ENCODE measurements at places on chromosomes 12 and 14.

DNA sequence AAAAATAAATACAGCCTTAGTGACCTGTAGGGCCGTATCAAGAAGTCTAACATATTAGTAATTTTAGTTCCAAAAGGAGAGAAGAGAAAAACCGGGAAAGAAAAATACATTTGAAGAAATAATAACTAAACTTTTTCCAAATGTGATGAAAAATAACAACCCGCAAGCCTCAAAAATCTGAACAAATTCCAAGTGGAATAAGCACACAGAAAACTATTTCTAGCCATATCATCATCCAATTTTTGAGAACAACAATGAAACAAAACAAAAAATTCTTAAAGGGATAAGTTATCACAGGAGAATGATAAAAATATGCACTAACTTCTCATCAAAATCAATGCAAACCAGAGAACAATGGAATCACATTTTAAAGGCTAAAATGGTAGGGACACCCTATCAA lies 198.1 kb upstream of the PLXNC1 start:
- no peak for DNase-seq

- DNase-seq: no peak
Observed at GRCh38 chr14:33539918-33540357, 410.9 kb downstream of the EGLN3 start.

GRCh38 chr12:98156697-98157096 lies 358.7 kb upstream of the TMPO start:
- peak; percentile 5 for DNase-seq

GRCh38 chr12:29320295-29321085 lies 60.5 kb downstream of the ERGIC2 start:
- no peak for DNase-seq

- no peak for DNase-seq
Observed at GRCh38 chr14:23653051-23653450, 16.9 kb downstream of the DHRS2 start.

DNA sequence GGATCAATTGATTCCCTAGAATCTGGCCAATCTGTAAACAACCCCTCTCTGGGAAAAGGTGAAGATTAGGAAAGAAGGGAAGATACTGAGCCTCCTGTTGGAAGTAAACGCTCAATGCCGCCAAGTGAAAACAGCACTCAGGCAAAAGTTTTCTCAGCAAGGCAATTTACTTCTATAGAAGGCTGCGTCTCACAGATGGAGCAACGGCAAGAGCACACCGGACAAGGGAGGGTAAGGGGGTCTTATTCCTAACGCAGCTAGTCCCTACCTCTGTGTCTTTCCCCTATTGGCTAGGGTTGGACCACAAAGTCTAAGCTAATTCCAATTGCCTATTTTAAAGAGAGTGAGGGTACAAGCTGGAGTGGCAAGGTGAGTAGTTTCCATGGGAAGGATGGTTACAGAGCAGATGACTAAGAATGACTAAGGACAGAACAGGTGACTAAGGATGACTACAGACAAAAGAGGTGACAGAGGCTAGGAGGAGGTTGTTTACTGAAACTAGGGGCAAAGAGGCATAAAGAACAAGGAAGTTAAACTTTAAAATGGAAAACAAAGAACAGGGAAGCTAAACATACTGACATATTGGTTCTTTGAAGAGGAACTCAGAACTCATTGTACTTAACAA lies 5.6 kb upstream of the TTC9 start:
- no peak for DNase-seq

GRCh38 chr14:100844082-100844408 lies 18.1 kb downstream of the MEG3 start:
- no peak for DNase-seq

DNA sequence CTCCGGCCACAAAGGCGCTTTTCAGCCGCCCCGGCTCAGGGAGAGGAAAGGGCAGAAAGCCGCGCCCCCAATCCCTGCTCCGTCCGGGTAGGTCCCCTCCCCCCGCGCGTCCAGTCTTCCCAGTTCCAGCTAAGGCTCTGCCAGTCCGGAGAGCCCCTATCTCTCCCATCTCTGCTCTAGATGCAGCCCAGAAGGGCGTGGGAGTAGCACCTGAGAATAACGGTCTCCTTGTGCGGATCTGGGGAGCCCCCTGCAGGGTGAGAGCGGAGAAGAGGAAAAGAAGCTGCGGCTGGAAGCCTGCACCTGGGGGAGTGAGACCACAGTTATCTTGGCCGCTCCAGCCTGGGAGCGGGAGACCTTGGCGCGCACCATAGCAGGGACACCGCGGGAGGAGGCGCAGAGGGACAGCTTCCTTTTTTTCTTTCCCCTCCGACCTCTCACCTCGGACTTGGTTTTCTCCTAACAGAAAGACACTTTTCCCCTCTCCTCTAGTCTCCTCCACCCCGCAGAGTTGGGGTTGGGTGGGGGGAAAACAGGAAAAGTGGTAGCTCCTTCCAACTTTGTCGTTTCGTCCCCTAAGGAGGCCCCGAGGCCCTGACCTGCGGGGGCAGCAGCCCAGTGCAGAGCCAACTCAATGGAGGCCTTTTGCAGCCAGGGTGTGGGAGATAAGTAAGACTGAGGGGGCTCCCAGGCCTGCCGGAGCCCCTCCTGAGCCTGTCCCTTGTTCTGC lies 2.4 kb downstream of the DHH start:
- no peak for DNase-seq

- no peak for DNase-seq
Observed at GRCh38 chr12:80219345-80219744, 120.0 kb downstream of the OTOGL start.

DNA sequence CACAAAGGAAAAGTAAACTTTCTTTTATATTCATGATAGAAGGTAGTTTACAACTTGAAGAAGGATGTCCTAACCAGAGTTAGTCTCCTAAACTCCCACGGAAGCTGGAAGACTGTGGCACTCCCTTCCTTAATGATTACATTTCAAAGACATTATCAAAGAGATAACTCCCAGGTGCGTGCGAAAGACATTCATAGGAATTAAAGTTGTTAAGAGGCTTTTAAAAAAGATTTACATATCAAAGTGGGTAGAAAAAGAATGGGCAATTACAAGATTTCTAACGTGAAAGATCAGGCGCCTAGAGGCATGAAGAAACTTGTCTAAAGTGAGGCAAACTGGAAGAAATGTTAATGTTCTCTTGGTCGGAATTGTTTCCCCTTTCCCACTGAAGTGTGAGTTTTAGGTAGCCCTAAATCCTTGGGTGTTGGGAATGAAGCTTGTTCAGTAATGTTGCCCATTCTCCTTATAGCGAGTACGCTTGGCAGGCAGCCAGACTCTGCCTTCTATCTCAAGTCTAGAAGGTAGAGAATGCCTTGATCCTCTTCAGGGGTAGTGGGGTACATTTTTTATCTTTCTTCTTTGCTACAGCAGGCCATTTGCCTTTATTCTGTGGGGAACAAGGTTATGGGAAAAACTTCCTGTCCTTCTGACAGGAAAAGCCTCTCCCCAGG lies 642.0 kb downstream of the SLC6A15 start:
- DNase-seq: peak; percentile 12

DNA sequence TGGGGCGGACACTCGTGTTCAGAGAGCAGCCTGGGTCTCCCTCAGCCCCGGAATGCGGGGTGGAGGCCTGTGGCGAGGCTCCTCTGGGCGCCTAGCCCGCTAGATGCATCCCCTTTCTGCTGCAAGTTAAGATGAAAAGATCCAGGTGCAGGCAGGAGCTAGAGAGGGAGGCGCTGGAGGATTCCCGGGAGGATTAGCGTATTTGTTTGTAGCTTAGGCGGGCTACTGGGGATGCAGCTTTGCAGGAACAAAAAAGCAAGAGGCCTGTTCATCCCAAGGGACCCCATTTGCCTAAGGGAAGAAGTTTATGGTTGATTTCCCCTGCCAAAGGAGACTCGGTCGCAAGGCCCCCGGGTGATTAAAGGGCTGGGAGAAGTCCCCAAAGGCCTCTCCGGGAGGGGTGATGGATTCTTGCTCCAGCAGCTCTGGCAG lies 824 bp downstream of the CCDC177 start:
- peak; percentile 79 for DNase-seq

- no peak for DNase-seq
Observed at GRCh38 chr12:79023784-79024183, 159.2 kb downstream of the SYT1 start.

DNA sequence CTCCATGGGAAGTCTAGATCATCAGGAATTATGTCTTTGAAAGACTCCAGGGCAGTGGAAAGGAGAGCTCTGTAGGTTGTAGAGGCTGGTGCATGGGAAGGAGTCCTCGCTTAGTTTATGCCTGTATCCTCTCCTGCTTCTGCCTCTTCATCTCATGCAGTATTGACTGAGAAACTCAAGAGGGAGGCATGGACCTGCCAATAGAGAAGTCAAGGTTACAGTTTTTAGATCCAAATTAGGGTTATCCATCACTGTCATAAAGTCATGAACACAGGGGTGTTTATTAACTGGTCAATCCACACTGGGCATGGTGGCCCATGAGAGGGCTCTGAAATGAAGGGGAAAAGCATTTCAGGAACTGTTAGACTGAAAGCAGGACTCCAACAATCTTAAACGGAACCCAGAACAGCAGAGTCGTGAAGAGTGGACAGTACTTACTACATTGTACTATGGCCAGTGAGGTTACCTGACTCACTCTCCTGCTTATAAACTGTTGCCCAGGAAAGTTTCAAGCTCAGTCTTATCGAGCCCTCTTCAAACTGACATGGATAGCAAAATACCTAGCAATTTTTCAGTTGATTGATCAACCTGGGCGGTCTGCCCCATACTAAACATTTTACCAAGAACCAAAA lies 30.1 kb upstream of the DHRS7 start:
- peak; percentile 26 for DNase-seq

DNA sequence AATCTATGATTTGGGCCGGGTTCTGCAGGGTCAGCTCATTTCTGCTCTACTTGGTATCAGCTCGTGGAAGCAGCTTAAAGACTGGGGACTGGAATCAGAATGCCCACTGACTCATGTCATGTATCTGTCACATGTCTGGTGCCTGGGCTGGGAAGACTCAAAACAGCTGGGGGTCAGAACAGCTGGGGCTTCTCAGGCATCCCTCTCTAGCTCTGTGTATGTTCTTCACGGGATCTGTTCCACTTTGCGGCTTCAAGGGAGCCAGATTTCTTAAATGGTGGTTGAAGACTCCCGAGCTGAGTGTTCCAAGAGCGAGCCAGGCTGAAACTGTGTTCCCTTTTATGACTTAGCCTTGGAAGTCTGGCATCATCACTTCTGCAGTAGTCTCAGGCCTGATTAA lies 11.9 kb downstream of the AEBP2 start:
- no peak for DNase-seq

DNA sequence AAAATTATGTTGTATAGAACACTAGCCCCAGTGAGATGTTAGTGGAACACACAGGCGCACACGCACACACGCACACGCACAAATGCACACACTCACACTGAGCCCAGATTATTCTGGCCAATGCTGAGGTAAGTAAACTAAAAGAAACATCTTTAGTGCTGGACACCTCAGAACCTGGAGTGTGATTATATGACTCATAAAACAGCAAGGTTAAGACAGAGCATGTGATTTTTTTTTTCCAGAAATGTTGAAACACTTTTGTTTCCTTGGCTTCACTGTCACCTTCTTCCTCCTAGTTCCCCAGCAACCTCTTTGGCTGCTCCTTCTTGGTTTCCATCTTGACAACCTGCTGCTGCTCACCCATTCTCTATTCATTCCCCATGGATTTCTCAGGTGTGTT lies 141.0 kb upstream of the ALG10B start:
- DNase-seq: no peak

GRCh38 chr14:61765225-61765943 lies 3.2 kb downstream of the SNAPC1 start:
- no peak for DNase-seq

DNA sequence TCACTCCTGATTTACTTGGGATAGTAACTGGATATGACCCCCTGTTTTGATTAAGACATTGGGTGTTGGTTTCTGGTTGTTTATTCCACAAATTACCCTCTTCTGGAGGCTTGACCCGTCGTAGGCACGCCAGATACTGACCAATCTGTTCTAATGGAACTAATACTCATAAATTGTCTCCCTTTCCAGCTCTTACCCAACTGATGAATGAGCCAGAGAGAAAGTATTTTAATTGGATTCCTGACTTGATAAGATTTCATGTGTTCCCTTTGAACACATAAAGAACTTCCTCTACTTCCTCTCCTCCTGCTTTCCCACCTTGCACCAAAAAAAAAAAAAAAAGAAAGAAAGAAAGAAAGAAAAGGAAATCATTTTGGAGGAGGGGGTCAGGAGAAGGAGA lies 340.9 kb downstream of the PCNX1 start:
- DNase-seq: no peak

- no peak for DNase-seq
Observed at GRCh38 chr12:63905544-63905943, 61.0 kb downstream of the SRGAP1 start.

DNA sequence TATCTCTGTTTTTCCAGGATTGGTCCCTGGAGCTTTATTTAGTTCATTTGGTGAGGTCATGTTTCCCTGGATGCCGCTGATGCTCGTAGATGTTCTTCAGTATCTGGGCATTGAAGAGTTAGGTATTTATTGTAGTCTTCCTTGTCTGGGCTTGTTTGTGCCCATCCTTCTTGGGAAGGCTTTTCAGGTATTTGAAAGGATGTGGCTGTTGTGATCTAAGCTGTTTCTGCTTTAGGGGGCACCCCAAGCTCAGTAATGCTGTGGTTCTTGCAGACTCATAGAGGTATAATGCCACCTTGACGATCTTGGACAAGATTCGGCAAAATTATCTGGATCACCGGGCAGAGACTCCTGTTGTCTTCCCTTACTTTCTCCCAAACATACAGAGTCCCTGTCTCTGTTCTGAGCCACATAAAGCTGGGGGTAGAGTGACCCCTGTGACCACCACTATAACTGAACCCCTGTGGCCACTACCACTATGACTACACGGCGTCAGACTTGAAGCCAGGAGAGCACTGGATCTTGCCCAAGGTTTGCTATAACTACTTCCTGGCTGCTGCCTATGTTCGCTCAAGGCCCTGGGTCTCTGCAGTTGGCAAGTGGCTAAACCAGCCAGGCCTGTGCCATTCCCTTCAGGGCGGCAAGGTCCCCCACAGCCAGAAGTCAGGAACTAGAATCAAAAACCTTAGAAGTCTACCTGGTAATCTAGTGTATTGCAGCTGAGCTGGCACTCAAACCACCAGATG lies 40.9 kb downstream of the FGD4 start:
- DNase-seq: no peak

DNA sequence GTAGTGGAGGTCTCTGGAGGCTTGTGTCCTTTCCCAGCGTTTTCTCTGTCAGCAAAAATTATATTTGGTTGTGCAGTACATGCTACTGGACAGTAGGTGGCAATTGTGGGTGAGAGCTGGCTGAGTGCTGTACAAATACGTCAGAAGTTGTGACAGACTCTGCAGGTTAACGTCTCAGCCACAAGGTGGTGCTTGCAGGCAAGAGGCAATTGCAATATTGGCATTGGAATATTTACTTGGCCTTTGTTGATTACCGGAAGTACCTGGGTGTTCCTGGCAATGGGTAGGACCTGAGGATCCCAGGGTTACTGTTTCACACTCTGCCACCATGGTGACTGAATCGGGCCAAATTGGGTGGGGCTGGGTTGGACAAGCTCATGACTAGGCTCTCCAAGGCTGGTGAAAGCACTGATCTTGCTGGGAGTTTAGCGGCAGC lies 333.9 kb upstream of the LMO3 start:
- DNase-seq: peak; percentile 36

GRCh38 chr12:93603762-93604161 lies 31.3 kb downstream of the SOCS2 start:
- no peak for DNase-seq
